ENCODE measurements at places on chromosomes 3 and 15.

GRCh38 chr3:195094191-195094921 lies 176.6 kb downstream of the XXYLT1 start:
- no peak for DNase-seq

DNA sequence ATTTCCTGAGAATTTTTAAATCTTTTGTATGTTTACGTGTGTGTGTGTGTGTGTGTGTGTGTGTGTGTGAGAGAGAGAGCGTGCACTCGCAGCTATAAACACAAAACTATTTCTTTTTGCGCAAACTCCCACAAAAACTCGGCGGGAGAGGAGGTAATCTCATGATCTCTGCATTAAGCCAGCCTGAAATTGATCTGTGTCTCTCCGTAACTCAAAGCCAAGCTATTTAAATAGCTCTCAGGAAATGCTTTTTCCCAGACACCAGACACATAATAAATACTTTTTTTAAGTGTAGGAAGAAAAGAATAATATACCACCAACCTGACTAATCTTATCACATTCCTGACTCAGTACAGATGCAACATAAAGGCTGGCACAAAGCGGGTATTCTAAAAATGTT lies 226.8 kb downstream of the MAGI1 start:
- no peak for DNase-seq

DNA sequence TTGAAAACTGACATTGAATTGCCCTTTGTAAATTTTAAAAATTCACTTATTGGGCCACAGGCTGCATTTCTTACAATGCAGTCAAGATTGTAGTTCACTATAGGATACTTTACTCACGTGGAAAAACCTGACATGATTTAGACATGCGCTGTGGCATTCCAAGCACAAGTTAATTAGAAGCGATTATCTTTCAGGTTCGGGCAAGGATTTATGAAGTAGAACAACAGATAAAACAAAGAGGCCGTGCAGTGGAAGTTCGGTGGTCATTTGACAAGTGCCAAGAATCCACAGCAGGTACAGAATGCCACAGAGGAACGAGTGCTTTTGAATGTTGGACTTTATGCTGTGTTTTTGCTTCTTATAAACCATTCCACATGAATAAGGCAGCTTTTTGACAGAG lies 37.8 kb downstream of the GPR171 start:
- DNase-seq = no peak

DNA sequence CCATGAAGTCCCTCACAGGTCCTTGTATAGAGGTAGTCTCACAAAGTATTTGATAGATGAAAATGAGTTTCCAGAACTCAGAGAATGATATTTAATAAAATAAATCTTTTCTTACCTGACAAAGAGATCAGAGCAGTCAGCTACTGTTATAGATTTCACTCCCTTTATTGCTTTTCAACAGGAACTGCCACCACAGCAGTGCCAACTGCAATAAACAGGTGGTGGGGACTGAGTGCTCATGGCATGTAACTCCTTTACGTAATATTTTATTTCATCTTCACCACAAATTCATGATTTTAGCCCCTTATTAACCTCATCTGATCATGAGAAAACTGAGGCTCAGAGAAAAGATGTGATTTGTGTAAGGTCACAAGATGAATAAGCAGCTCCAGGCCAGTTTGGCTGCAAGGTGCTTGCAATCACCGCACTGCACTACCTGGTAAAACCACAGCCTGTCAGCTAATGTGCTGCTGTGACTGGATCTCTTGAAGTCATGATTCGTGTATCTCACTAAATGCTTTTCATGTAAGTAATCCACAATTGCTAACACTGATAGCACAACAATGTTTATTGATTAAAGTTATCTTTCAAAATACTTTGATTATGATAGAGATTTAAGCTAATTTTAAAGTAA lies 78.8 kb downstream of the WNT5A start:
- no peak for DNase-seq

DNA sequence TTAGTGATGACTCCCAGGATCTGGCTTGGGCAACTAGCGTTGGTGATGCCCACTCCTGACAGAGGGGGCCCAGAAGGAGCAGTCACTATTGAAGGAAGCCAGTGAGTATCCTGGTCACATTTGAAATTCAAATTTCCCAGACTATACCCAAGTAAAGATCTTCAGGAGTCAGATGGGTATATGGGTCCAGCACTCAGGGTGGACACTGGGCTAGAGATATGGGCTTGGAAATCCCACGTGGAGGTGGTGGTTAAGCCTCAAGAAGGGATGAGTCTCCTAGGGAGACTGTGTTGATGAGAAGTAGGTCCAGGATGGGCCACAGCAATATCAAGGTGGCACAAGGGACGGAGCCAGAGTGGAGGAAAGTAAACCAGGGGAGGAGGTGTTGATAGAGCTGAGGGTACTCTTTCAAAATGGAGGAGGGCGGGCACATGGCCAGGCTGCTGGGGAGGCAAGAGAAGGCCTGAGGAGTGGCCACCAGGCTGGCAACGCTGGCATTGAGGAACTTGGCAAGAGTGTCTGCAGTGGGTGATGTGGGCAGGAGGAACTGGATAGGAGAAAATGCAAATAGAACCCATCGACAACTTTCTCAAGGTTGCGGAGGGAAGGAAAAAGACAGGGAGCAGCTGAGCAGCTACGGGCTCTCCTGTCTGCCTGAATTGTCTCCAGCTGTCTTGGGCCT lies 3.7 kb upstream of the SLCO2A1 start:
- no peak for DNase-seq

DNA sequence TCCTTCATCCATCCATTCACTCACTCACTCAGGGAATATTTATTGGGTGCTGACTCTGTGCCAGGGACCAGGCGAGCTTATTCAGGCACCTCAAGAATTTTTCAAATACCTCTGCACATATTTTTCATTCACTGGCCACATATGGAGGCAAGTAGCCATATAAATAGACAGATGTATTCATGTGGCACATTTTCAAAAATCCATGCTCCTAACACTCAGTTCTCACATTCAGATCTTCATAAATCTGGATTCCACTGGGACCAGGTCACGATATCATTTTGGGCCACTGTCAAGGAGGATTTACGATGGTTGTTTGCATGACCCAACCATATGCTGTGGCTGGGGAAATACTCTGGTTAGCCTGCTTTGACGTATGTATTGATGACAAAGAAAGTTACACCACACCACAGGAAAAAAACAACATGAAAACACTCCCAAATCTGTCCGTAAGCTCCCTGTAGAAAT lies 241.8 kb upstream of the LRTM1 start:
- DNase-seq = no peak

DNA sequence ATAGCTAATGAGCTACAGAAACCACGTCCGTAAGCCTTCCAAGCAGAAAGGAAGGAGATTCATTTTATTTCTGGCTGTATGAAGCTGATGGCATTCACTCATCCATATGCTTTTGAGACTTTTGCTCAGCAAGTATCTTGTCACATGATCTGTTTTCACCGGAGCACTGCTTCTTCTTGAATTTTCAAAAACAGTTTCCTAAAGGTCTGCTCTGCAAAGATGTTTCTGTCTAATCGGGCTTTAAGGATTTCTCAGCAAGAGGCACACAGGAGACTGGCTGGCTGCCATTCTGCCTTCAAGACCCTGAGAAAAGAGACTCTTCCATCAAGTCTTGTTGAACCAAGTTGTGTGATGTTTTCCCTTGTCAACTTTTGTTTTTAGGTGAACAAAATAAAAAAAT lies 289.6 kb upstream of the LYSMD4 start:
- DNase-seq = no peak

GRCh38 chr3:61199843-61200242 lies 51.4 kb downstream of the FHIT start:
- DNase-seq = no peak

- DNase-seq = no peak
Measured at GRCh38 chr3:114132500-114132899, 46.4 kb downstream of the DRD3 start.

DNA sequence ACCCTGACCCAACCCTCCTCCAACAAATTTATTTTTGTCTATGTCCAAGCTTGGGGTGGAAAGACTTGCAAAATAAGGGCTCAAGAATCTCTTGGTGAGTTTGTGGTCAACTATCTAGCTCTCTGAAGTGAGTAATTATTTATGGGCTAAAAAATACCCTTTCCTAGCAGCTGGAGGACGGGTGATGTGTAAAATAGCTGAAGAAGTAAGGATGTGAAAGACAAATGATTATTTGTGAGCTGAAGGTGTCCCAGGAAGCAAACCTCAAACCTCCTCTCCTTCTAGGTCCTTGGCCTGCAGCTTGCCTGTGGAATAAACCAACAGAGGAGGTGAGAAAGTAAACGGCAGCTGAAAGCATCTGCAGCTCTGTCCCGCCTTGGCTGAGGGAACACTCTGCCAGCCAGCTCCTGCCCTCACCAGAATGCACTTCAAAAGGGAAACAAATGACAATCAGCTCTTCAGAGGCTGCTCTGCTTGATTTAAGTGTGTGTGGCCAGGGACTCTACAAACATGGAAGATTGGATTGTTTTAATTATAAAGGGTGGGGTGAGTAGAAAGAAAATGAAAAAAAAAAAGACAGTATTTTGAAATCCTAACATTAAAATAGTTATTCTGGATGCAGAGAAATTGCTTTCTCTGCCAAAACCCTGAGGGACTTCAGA lies 60.3 kb downstream of the TM4SF4 start:
- no peak for DNase-seq

DNA sequence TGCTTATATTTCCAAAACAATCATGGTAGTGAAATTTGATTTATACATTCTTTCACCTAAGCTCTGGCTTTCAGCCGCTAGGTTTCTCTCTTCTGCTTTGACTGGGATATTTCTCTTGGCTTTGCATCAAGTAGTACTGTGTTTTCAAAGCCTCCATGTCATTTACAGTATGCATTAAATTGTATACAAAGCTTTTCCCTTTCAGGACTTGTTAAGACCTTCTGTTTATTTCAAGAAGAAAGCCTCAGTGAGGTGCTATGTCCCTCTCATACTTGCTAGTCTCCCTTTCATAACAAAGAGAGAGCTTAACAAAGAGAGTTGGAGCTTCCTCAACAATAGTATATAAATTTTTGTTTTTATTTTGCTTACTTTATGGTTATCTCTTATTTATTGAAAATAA lies 84.2 kb upstream of the SLC25A26 start:
- DNase-seq = no peak

DNA sequence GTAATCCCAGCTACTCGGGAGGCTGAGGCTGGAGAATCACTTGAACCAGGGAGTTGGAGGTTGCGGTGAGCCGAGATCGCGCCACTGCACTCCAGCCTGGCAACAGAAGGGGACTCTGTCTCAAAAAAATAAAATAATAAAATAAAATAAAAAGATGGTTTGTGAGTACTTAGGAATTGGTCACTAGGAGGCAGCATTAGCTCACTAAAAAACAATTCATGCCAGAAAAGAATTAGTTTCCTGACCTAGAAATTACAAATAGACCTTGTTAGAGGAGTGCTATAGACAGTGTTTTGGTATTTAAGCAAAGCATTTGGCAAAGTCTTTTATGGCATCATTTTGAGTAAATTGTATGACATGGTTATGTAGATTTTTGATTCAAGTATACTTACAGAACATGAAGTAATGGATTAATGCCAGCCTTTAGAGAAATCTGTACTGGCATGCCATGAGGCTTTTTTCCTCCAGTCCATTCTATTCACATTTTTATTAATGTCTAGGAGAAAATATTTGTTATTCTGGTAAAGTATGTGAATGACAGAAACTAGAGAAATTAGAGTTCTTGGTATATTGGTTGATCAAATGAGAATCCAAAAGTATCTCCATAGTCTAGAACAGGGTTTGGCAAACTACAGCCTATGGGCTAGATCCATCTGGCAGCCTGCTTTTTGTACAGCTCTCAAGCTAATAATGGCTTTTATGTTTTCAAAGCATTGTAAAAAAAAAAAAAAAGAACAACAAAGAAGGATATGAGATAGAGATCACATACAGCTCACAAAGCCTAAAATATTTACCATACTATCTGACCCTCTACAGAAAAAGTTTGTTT lies 81.6 kb downstream of the LRRC49 start:
- no peak for DNase-seq

DNA sequence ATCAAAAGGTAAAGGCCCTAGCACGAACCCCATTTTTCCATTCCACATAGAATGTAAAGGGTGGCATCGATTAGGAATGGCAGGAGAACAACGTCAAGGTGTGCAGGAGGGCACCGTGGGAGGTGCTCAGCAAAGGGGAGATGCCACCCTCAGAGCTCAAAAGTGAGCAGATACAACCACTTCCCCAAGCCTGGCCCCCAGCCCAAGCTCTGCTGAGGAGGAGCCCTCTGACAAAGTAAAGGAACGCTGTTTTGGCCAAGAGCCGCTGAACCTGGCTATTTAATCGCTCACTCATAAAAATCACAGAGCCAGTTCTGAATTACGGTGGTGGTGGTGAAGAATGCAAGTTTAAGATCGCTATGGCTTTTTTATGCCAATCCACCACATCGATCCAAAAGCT lies 12.4 kb downstream of the GNB5 start:
- DNase-seq = no peak

DNA sequence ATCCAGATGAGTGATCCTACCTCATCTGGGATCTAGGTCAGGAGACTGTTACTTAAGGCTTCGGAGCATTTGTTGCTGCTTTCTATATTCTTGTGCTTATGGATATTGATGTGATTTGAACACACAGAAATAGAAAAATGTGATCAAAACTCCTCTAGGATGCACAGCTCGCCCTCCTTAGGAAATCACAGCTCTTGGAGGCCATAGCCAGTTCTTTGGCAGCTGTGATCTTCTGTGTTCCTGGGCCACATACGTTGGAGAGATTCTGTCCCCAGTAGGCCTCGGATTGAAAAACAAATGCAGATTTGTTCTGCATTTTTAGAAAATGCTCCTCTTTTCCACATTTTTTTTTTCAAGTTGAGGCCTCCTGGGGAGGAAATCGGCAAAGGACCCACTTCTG lies 437.4 kb upstream of the THBS1 start:
- DNase-seq = no peak

DNA sequence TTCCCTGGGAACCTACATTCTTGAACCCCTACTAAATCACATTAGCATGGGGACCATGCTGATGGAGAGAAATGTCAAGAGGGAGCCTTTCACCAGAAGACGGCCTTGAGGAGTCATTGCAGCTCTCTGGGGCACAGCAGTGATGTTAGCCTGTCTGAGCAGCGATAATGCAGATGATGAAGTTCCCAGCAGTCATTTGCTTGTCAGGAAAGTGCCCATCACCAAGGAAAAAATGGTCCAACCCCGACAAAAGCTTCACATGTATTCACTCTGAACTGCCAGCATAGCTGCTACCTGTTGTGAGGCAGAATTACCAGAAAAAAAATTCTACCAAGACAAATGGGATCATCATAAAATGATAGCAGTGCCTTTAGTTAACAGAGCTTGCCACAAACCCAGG lies 238.4 kb upstream of the UMPS start:
- DNase-seq = no peak

- no peak for DNase-seq
Measured at GRCh38 chr15:33163816-33164215, 30.7 kb downstream of the FMN1 start.

GRCh38 chr15:25892126-25892525 lies 29.0 kb upstream of the ATP10A start:
- no peak for DNase-seq

- DNase-seq = peak; percentile 29
Measured at GRCh38 chr15:52289629-52290081, 5.9 kb downstream of the MYO5C start.

Measured in pancreas (tissue), 10 donors.